NCI-H2171 (cell line): ENCODE measurements at places on chromosomes 12 and 14.
A peak's percentile ranks its signal among the peaks of the same experiment; 100 is the strongest.

GRCh38 chr12:74741112-74741511 lies 203.5 kb downstream of the ATXN7L3B start:
- DNase-seq, result no peak

DNA sequence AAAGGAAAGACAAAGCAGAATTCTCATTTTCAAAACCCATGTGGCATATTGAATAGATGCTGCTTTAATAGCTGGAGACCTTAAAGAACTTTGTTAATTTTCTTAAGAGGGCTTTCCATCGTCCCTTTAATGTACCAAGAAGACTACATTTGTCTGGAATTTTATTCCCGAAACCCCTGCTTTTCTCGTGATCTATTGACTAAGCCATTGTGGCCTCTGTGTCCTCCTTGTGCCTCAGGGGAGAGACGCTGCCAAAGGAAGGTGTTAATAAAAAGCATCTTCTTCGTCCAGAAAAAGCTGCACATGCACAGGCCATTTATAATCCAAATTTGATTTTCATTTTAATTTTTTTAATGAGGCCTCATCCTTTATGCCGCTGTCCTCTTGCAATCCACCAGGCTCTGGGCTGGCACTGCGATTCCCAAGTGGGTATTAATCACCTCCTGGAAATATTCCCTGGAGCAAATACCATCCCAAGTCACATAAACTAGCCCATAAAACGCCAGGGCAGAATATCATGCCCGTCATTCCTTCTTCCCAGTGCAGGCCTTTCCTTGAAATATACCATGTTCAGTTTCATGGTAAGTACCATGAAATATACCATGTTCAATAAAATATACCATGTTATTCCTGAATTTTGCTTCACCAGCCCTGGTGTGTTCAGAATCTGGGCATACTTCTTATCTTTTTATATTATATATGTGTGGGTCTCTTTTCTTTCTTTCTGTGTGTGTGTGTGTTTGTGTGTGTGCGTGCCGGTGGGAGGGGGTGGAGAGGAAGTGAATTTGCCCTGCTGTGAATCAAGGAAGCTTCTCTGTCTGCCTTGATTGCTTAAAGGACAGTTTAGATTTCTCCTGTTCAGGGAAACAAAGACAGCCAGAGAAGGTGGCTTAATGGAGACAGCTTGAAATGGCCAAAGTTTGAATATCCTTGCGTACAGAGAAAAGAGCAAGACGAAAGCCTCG lies 147.6 kb downstream of the PHETA1 start:
- no peak for DNase-seq

DNA sequence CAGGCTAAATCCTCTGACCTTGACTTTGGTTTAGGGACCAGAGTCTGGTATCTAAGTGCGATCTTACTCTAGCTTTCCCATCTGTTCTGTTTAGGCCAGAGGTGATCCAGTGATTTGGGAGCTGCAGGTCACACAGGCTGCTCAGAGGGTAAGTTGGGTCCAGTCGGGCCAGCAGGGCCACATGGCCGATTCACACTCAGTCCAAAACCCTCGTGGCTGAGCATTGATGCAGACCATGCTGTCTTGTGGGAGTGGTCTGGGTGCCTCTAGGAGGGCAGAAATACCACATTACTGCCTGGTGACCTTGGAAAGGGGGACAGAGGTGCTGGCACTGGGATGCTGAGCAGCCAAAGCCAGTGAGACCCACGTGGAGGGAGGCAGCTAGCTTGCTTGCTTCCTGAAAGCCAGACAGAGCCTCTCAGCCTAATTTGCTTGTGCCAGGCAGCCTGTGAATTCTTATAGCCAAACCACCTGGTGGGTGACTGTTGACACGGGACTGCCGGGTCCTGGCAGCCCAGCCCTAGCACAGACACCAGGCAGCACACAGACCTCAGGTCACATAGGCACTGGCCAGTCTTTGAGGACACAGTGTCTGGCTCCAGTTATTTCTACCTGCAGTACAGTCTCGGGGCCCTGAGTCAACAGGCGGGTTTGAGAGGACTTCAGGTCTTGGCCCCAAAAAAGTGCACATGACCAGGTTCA lies 31.7 kb downstream of the ESRRB start:
- DNase-seq, result no peak

- no peak for DNase-seq
These were observed 46.4 kb downstream of the BCL11B start for GRCh38 chr14:99225436-99226203.

DNA sequence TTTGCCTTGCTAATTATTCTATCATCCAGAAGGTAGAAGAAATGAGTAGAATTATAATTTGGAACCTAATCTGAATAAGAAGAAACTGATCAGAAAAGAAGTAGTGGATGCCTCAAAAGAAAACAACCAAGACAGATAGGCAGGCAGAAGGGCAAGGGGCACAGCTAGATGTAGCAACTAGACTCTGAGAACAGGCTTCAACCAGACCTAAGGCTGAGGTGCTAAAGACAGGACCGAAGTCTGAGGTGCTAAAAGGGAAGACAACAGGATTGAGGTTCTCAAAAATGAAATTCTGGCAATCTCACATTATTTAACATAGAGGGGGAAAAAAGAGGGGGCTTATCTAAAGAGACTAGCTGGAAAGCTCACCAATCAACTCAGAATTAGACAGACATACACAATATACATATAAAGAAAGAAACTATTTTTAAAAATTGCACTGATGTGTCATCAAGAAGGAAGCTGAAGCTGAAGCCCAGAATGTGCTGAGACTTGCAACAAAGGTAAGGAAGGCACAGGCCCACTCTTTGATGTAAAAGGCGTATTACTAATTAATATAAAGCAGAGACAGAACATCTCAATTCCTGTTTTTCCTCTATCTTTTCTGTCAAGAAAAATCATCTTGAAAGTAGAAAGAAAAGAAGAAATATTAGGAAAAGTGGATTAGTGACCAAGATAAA lies 43.8 kb upstream of the CSRNP2 start:
- no peak for DNase-seq

GRCh38 chr12:45708901-45709300 lies 20.6 kb upstream of the ARID2 start:
- DNase-seq, result no peak

GRCh38 chr12:132427174-132427768 lies 62.7 kb upstream of the FBRSL1 start:
- DNase-seq, result no peak

GRCh38 chr12:109113661-109114321 lies 2.6 kb upstream of the ACACB start:
- DNase-seq, result no peak

DNA sequence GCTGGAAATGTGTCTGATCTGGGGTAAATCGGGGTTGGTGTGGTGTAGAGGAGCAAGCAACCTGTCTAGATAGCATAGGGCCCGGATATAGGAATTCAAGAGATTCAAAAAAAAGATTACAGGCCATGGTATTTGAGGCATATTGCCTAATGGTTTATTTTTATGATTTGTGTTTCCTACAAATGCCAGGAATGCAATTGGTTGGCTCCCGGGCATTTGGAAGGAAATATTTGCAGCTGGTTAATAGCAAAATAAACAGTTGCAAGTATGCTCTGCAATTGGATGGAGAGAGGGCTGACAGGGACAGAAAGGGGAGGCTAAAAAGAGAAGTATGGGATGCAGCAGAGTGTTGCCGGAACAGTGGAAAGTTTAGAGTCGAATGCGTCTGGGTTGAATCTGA lies 315.6 kb upstream of the ATP2B1 start:
- DNase-seq, result no peak

DNA sequence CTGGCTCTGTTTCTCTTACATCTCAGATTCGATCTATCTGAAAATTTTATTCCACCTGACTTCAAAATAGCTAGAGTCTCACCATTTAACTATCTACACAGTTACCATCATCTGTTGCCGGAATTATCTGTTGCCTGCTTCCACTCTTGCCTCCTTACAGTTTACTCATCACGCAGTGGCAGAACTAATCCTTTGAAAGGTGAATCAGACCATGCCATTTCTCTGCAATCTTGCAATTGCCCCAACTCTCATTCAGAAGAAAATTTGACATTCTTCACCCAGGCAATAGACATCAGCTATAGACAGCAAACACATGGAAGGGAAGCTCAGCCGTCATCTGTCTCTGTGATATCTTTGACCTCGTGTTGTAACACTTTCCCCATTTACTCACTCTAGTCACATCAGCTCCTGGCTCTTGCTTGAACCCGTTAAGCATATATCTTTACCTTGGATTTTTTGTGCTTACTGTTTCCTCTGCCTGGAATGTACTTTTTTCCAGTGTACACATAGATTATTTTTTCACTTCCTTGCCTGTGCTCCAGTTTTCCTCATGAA lies 85.5 kb downstream of the PDE3A start:
- DNase-seq, result no peak

- DNase-seq, result no peak
These were observed 256.3 kb downstream of the NTF3 start for GRCh38 chr12:5688226-5688625.

GRCh38 chr14:64804754-64805260 lies 74.9 kb downstream of the SPTB start:
- DNase-seq, result no peak

GRCh38 chr14:81286574-81287370 lies 66.0 kb upstream of the GTF2A1 start:
- no peak for DNase-seq

DNA sequence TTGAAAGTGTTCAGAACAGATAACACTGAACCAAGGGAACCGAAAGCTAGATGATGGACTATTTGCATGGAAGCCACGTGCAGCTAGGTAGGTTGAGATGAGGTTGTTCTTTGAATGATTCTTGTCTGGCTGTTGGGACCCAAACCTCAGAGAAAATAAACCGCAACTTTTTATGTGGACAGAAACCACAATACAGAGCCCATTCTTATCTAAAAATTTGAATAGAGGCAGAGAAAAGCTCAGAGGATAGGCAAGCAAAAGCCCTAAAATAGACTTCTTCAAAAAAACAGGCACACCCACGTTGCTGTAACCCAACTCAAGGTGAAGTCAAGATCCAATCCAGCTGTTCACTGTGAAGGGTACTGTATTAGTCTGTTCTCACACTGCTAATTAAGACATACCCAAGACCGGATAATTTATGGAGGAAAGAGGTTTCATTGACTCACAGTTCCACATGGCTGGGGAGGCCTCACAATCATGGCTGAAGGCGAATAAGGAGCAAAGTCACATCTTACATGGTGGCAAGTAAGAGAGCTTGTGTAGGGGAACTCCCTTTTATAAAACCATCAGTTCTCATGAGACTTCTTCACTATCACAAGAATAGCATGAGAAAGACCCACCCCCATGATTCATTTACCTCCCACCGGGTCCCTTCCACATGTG lies 353.8 kb downstream of the AACS start:
- DNase-seq, result no peak

GRCh38 chr14:75101491-75101890 lies 25.4 kb downstream of the NEK9 start:
- DNase-seq, result no peak

DNA sequence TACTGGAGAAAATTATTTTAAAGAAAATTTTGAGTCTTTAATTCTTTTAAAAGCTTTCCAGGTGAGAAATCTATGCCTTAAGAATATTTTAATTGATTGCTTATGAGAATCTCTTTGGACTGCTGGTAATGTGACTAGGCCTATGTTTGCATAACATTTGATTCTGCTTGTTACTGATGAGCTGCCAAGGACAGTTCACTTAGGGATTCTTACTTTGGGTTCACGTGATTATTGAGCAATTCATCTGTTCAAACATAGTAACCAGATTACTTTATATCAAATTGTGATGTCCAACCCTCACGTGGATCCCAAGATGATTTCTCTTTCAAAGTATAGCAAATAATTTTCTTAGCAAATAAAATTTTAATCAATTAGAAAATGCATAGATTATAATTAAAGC lies 27.4 kb upstream of the ABCD2 start:
- DNase-seq, result no peak

GRCh38 chr14:72452774-72453173 lies 441.1 kb downstream of the DPF3 start:
- DNase-seq, result no peak

GRCh38 chr14:87615822-87616679 lies 376.9 kb downstream of the GALC start:
- peak; percentile 51 for DNase-seq

DNA sequence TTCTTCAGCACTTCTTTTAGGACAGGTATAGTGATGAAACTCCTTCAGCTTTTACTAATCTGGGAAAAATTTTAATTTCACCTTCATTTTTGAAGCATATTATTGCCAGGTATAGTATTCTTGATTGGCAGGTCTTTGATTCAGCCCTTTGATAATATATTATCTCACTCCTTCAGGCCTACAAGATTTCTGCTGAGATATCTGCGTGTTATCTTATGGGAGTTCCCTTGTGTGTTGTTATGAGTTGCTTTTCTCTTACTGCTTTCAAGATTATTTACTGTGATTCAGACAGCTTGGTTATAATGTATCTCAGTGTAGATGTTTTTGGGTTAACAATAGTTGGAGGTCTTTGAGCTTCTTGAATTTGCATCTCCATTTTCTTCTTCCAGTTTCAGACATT lies 87.4 kb downstream of the ATF7IP start:
- DNase-seq, result no peak

GRCh38 chr14:73686901-73687300 lies 27.3 kb downstream of the PNMA1 start:
- no peak for DNase-seq

- DNase-seq, result peak; percentile 90
These were observed at the start of gene GPX2 for GRCh38 chr14:64942531-64943111. Gene GPX2 (minus strand): TSS chr14:64942745. CDS start chr14:64942726, 19 bp downstream.

DNA sequence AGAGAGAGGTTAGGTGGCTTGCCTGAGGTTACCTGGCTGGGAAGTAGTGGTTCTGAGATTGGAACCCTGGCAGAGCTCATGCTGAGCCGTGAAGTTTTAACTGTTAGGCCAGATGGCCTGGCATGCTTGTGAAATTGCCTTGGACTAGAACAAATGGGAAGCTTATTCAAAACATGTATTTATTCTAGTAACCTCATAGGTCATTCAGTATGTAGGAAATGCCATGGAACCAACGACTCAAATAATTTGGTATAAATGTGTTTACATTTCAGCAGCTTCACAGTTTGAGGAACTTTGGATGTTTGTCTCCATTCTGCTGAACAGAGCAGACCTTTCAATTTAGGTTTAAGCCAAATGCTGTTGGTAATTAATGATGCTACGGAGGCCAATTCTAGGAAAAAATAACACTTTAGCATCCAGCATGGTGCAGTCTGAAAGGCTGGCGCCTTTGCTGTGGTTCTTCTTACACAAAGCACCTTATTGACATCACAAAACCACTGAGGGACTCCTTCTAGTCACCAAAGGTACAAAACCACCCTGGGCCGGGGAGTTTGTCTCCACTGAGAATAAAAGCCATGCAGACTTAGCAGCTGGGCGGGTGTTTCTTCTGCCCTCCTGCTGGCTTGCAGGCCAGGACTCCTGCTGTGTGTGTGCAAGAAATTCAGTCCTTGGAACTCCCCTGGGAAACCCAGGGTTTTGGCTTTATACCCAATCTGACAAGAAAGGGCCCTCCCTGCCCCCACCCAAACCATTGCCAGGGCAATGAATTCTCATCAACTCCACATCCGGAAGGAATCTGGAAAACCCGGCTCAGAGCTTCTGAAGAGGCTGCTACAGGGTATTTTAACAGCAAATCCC lies 64.2 kb downstream of the ELK3 start:
- DNase-seq, result peak; percentile 78

GRCh38 chr14:74407801-74408154 lies 18.2 kb downstream of the SYNDIG1L start:
- DNase-seq, result no peak
